Fibroblast of skin of scalp (primary cell): ENCODE measurements at places on chromosomes 6 and 20.
A peak's percentile ranks its signal among the peaks of the same experiment; 100 is the strongest.

DNA sequence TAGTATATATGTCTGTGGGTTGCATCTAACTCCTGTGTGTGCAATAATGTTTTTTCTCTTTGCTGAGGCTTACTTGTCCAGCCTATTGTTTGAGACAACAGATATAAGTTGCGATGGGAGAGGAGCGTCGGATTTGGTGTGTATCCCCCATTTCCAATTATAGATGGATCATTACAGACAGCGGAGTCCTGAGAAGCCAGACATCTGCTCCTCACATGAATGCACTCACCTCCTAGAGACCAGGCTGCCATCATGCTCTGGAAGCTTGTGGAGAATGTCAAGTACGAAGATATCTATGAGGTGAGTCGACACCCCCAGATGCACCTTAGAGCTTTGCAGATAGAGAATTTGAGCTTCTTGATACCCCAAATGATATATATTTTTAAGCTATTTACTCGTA lies at the start of gene TFAP2B:
TSS of gene TFAP2B (plus strand) at position 199 of the 400 bp plus-strand sequence. CDS start at position 220, 21 bp downstream.
- no peak for DNase-seq

- no peak for DNase-seq
Observed at GRCh38 chr6:99294786-99295185, 54.7 kb downstream of the FAXC start.

DNA sequence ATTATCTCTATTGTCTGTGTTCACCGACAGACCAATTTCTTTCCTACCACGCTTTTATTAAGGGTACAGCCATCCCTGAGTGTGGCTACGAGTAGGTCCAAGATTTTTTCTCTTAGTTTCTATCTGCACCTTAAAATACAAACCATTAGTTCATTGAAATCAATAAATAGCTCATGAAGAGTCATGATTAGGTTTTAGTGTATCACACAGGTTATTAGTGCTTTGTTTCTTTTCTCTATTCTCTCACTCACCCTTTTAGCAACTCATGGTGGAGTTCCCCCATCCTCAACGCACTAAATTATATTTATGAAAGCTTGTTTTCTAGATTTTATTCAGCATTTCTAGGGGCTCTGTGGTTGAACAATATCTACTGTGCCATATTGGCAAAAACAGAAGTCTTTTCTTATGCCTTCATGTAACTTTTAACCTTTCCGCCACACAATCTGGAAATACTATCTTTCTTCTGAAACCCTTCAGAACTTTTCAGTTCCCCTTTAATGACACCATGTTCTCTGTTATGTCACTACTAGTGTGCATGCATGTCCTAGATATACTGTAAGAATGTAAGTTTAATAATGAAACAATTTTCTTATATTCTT lies 128.2 kb upstream of the LAMA2 start:
- no peak for DNase-seq

DNA sequence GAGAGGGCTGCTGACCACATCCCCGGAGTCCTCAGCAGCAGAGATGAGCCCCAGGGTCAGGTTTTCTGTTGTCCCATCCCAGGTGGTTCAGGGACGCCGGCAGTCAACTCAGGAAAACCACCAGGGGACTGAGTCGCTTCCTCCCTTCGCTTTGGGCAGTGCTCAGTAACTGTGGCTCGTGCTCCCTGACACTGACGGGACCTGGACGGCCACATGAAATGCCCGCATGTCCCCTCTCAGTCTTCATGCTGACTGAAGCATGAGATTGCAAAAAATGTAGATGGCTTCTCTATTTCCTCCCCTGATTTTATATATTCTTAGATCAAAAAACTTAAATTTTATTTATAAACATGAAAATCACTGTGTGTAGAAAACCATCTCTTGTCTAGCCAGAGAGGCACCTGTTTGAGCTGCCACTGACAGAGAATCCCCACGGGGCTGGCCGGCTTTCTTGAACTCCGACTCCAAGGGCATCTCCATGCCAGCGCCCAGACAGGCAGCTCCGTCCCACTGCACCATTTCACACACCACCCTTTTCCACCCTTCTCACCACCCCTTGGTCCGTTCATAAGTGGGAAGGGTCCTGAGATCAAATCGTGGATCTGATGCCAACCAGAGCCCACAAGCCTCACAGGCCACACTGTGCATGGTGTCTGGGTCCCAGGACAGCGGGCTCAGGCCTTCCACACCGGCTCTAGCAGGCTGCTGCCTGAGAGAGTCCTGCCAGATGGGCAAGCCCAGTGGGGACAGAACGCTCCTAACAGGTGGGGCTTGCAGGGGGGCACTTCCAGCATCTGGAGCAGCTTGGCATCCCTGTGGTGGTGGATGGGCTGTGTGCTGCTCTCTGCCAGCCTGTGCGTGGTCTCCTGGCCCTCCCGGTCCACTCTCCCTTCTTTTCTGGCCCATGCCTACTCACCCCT lies 98.2 kb downstream of the SMOC2 start:
- DNase-seq: no peak

DNA sequence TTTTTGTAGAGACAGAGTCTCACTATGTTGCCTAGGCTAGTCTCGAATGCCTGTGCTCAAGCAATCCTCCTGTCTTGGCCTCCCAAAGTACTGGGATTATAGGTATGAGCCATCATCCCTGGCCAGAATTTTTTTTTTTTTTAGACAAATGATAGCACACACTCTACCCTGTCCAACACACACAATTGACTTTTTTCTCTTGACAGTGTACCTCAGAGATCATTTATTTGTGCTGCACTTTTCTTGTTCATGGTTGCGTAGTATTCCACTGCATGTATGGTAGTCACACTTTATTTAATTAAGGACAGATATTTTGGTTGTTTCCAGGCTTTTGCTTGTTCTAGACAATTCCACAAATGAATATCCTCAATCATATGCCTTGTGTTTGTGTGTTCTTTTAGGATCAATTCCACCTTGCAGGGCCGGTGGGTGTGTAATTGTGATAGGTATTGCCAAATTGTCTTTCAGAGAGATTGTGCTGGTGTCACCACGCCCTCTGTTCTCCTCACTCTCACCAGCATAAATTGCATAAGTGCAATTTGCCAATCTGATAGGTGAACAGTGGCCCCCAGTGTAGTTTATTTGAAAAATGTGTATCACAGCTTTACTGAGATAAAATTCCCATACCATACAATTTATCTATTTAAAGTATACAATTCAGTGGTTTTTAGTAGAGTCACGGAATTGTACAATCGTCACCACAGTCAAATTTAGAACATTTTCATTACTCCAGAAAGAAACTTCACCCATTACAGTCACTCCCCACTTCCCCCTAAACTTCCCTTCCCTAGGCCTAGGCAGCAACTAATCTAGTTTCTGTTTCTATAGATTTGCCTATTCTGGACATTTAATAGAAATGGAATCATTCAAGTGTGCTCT lies 20.1 kb downstream of the SRC start:
- no peak for DNase-seq

- DNase-seq: peak; percentile 27
Observed at GRCh38 chr6:169194737-169195136, 58.9 kb downstream of the THBS2 start.

- DNase-seq: no peak
Observed at GRCh38 chr6:144075187-144075586, 20.2 kb downstream of the SF3B5 start.

GRCh38 chr6:95087394-95088097 lies 489.8 kb upstream of the MANEA start:
- peak; percentile 83 for DNase-seq

DNA sequence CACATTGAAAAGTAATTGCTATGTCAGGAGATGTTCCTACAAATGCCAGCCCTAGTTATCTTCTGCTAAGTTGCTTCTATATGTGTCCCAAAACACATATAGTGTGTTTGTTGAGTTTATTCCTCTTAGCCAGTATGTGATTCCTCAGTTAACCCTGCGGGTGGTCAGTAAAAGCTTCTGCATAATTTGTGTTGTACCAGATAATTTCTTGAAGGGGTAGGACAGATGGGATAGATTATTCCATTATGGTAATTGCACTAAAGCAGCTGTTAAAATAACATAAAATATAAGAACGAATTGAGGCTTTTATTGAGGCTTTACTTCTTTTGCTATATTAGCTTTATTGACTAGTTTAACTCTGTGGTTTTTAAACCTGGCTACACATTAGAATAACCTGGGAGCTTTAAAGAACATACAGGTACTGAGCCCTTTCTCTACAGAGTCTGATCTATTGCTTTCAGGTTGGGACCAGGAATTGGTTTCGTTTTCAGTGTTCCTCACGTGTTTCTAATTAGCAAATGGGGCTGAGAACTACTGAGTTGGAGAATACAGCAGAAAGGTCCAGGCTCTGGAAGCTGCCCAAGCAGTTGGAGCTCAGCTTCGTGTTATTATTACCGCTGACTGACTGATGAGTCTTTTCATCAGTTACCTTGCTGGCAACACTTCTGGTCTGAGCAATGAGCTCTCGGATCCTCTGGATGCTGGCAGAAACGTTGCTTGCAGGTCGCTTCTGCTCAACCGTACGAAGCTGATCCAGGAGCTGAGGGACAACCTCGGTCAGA lies 56.9 kb downstream of the FAM229B start:
- peak; percentile 69 for DNase-seq

- peak; percentile 44 for DNase-seq
Observed at GRCh38 chr6:10451828-10452509, 37.1 kb upstream of the TFAP2A start.

GRCh38 chr6:11767978-11768756 lies 10.4 kb downstream of the ADTRP start:
- no peak for DNase-seq

- DNase-seq: no peak
Observed at GRCh38 chr20:43681468-43681942, 14.6 kb downstream of the MYBL2 start.

DNA sequence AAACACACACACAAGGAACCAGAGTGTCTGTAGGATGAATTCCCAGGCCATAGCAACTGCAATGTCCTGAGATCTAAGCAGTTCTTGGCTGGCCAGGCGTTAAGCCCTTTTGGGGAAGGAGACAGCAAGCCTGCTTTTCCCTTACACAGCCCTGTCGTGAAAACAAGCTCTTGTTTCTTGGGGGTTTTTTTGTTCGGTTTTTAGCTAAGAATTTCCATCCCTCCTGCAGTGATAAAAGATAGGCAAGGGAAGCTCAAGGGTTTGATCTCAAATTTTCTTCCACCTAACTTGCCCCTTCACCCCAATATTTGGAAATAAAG lies 1.5 kb downstream of the TNFRSF21 start:
- no peak for DNase-seq

- DNase-seq: no peak
Observed at GRCh38 chr6:28370440-28370839, 20.7 kb downstream of the ZKSCAN3 start.

DNA sequence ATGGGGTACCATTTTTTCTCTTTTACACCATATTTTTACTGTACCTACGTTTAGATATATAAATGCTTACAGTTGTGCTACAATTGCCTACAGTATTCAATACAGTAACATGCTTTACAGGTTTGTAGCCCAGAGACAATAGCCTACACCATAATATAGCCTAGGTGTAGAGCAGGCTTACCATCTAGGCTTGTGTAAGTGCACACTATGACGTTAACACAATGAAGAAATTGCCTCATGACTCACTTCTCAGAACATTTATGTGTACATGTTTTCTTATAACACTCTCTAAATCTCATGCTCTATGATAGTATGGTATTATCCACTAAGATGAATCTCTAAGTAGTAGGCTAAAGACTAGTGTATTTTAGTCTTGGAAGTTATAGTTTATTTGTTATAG lies 13.5 kb downstream of the GPR63 start:
- DNase-seq: no peak

- peak; percentile 38 for DNase-seq
Observed at GRCh38 chr6:19691465-19692167, 145.6 kb upstream of the ID4 start.

DNA sequence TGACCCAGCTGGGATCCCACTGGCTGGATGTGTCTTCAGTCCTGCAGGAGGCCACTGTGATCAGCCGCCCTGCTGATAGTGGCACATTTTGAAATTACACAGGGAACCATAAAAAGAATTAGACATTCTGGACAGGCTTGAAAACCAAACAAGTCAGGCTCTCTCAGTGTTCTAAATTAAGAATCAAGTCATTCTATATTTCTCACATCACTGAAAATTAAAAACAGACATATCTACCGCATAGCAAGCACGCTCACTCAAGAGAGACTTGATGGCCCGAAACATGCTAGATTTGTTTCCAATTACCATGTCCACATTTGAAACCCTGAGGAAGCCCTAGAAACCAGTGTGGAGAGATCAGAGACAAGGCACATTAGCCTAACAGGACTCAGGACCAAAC lies 57.7 kb downstream of the NFATC2 start:
- peak; percentile 71 for DNase-seq

GRCh38 chr6:130421585-130421984 lies 55.8 kb downstream of the TMEM200A start:
- peak; percentile 82 for DNase-seq

DNA sequence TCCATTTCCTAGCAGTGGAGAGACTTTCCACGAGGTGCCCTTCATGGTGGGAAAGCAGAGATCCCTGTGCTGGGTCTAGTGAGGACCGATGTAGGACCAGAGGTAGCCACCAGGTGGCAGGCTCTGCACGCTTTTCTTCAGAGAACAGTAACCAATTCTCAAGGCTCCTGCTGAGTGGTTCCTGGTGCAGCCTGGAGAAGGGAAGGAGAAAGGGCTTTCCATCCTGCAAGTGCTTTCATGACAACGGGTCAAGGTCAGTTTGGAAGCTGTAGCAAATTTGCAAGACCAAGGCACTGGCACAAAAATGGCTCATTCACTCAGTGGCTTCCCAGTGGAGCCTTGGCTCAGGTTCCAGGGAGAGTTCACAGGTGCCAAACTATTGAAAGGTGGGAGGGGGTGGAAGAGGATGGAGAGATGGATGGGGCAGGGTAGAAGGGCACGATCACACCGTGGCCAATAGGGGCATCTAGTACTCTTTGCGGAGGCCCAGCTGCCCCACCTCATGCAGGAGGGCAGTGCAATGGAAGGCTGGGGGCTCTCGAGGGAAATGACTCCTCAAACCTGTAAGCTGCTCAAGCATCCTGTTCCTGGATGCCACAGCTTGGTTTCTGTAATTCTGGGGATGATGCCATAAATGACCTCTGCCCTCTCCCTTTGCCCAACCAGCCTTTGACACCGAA lies 25.5 kb upstream of the KCNK16 start:
- peak; percentile 66 for DNase-seq

DNA sequence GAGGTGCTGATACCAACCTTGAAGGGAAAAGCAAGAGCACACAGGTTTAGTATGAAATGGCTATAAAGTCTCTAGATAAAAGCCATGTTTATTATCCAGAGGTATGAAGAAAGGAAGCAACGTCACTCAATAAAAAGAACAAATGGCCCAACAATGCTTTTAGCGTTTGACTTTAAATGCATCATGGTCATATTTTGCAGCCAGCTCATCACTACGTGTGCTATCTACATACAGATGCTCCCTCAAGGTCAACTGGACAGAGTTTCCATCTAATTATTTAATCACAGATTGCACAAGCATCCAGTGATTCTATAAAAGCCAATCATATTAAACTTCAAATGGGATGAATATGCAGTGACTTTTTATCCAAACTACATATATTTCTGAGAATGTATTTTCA lies 127.6 kb upstream of the SYNDIG1 start:
- DNase-seq: no peak

DNA sequence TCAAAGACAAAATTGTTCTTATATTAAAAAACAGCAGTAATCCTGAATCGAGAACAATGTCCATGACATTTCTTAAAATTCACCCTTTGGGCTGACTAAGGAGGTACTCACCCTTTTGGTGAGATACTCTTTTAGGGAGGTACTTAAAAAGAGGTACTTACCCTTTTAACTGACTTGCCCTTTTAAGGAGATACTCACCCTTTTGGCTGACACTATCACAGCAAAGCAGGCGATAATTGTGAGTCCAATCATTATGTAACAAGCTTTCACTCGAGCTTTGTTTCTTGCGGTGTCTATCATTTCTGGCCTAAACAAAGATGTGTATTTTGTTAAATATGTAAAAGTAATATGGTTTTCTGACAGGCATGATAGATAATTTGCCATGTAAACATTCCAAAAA lies 3.7 kb downstream of the FAM162B start:
- DNase-seq: no peak

GRCh38 chr6:129852257-129852858 lies 8.8 kb downstream of the TMEM244 start:
- DNase-seq: no peak
